ENCODE measurements at places on chromosomes 7 and 10. TPM values are rescaled to one million over a fixed set of nuclear protein-coding genes. Genes with fewer than 3 reads are reported as not detected.

DNA sequence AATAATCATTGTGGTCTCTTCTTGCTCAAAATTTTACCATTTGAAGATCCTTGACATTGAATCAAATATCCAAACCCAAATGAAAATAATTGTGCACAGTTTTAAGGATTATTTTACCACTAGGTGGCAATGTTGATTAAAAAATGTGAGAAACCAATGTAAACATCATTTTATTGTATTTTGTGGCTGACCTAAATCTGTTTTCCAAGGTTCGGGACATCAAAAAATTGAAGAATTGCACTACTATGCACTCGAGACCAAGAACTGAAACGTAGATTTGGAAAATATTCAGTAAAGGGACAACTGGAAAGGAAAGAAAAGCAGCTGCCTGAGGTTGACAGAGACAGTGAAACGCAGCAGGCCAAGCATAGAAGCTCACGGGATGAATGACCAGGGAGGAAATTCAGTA is 259.3 kb downstream of the SNX13 start:
- peaks cover 15% of the 10 kb centered on the region for H3K4me1 ChIP-seq
- H3K27me3 ChIP-seq: no peaks in the 10 kb centered on the region
- no peaks in the 10 kb centered on the region for H3K36me3 ChIP-seq
- peak overlapping the region; percentile 55 for H3K27ac ChIP-seq
- peak; percentile 49 for DNase-seq

The CALY gene
- total RNA-seq: not detected

DNA sequence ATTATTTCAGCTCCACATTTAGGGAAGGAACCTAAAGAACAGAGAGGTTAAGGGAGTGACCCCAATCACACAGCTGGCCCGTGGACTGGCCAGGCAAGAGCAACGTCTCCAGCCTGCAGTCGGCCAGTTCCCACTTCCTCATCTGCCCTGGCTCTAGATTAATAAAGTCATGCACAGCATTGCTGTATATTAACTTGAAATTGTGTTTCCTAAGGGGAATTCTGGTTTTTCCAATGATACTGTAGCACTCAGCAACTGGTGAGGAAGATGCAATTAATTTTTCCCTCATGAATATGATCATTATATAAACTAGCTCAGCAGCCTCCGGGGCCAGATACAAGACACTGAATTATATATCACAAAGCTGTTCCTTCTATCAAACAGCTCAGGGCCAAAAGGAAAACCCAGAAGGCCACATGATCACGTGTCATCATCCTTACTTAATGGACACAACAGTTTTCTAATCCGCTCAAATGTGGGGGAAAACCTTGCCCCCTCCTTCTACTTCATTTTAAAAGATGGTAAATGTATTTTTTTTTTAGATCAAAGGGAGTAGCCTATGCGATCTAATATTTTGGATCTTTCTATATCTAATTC is 295.3 kb upstream of the PRKCQ start:
- peaks cover 8% of the 10 kb centered on the region for H3K27me3 ChIP-seq
- H3K4me3 ChIP-seq: no peak overlapping the region
- H3K36me3 ChIP-seq: no peaks in the 10 kb centered on the region

The NAT16 gene
- not detected for total RNA-seq

- H3K4me1 ChIP-seq: peaks cover 15% of the 10 kb centered on the region
- H3K4me3 ChIP-seq: no peak overlapping the region
- no peak for DNase-seq
- peaks cover 60% of the 10 kb centered on the region for H3K36me3 ChIP-seq
These were observed 6.8 kb downstream of the SMARCD3 start for GRCh38 chr7:151241755-151242096.

The DNAH11 gene
- under 0.01 TPM for total RNA-seq

- no peaks in the 10 kb centered on the region for H3K4me1 ChIP-seq
- no peaks in the 10 kb centered on the region for H3K36me3 ChIP-seq
- H3K27me3 ChIP-seq: no peaks in the 10 kb centered on the region
- DNase-seq: no peak
- H3K27ac ChIP-seq: no peak overlapping the region
- no peak overlapping the region for H3K4me3 ChIP-seq
These were observed 168.9 kb downstream of the SNX10 start for GRCh38 chr7:26460351-26461085.

GRCh38 chr10:79318369-79318768 is 28.9 kb upstream of the PPIF start:
- H3K27ac ChIP-seq: peak overlapping the region; percentile 72
- DNase-seq: no peak
- peaks cover 35% of the 10 kb centered on the region for H3K4me1 ChIP-seq
- no peaks in the 10 kb centered on the region for H3K27me3 ChIP-seq
- no peak overlapping the region for H3K4me3 ChIP-seq
- peaks cover 18% of the 10 kb centered on the region for H3K36me3 ChIP-seq

DNA sequence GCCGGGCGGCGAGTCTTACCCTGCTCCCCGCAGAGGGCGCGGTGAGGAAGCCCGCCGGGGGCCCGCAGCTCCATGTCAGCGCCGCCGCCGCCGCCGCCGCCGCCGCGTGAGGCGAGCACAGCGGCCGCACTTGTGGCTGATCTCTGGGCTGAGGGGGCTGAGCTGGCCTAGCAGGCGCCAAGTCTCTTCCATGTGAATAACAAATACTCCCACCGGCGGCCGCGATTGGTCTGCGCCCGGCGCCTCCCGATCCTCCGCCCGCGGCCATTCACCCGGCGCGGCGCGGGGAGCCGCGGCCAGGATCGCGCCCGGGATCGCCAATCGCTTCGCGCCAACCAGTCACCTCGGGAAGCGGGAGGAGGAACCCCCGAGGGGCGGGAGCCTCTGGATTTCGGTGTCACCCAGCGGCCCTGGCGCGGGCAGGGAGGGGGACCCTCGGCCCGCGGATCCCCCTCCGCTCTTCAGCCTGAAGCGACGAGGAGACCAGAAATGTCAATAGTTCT is at the start of gene GRM8:
GRM8 (minus strand) TSS at position 164 of the 503 bp plus-strand sequence.
- no peak within 1 kb of the TSS for H3K27ac ChIP-seq
- peaks cover 37% of the 10 kb centered on the region for H3K27me3 ChIP-seq
- no peaks in the 10 kb centered on the region for H3K36me3 ChIP-seq
- peak; percentile 22 for DNase-seq
- H3K4me1 ChIP-seq: peaks cover 6% of the 10 kb centered on the region

The CYP26C1 gene
- under 0.01 TPM for total RNA-seq

GRCh38 chr10:3321123-3321522 is 148.5 kb upstream of the PITRM1 start:
- no peak for DNase-seq
- no peak overlapping the region for H3K27ac ChIP-seq
- no peaks in the 10 kb centered on the region for H3K27me3 ChIP-seq
- no peak overlapping the region for H3K4me3 ChIP-seq

DNA sequence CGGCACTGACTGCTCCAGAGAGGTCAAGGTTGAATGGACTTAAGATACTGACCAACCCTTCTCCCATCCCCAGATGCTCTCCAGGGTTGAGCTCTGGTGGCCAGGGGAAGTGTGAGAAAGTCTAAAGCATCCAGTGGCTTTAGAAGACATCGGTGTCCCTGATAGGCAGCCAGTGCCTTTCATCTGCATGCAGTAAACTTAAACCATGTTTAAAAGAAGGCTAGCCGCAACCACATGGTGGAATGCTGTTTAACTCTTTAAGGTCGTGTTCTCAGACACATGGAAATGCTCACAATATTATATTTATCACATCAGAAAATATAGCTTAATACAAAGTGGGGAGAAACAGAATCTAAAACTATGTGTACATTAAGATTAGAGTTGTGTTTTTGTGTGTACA is 137.0 kb downstream of the CNNM2 start:
- peak overlapping the region; percentile 44 for H3K27ac ChIP-seq
- no peak overlapping the region for H3K4me3 ChIP-seq
- peak; percentile 72 for DNase-seq
- H3K4me1 ChIP-seq: peaks cover 15% of the 10 kb centered on the region
- no peaks in the 10 kb centered on the region for H3K27me3 ChIP-seq
- peaks cover 5% of the 10 kb centered on the region for H3K36me3 ChIP-seq

- no peaks in the 10 kb centered on the region for H3K27me3 ChIP-seq
- no peak for DNase-seq
- H3K4me1 ChIP-seq: peaks cover 3% of the 10 kb centered on the region
These were observed 143.8 kb downstream of the TPST1 start for GRCh38 chr7:66348959-66349358.

The TAS2R5 gene
- 0.36 TPM for total RNA-seq

The SPDYE1 gene
- total RNA-seq: not detected

The CPVL gene
- total RNA-seq: not detected

The AKR1C8 gene
- total RNA-seq: not detected

The CASP2 gene
- total RNA-seq: 25.6 TPM

The ASB10 gene
- total RNA-seq: not detected

Data from IMR-90 (cell line).